ENCODE measurements at places on chromosomes 16 and 17.

- peak; percentile 48 for DNase-seq
Measured at GRCh38 chr16:58494981-58495520, 4.9 kb upstream of the NDRG4 start.

DNA sequence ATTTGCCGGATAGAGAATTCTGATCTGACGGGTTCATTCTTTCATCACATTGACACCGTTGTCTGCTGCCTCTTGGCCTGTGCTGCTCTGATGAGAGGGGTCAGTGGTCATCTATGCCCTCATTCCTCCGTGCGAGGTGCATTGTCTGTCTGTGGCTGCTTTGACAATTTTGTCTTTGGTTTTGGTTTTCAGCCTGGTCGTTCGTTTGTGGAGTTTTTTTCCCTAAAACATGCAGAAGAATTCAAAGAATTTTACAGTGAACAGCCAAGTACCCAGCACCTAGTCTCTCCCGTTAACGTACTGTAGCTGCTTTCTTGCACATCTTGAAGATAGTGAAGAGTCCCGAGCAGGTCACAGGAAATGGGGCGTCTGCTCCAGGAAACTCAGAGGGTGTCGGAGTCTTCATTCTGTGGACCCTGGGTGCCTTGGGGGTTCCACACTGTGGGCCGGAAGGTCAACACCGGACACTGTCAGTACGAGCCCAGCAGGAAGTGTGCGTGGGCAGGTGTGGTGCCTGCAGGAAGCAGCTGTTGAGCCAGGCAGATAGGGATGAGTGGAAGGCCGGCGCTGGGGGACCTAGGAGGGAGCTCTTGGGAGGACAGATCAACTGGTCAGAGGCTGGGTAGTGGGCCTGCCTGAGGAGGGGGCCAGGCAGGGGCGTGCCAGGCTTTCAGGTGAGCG, 28.2 kb downstream of the CRAMP1 start:
- DNase-seq = no peak

GRCh38 chr16:48225456-48225855, 18.6 kb upstream of the LONP2 start:
- no peak for DNase-seq

DNA sequence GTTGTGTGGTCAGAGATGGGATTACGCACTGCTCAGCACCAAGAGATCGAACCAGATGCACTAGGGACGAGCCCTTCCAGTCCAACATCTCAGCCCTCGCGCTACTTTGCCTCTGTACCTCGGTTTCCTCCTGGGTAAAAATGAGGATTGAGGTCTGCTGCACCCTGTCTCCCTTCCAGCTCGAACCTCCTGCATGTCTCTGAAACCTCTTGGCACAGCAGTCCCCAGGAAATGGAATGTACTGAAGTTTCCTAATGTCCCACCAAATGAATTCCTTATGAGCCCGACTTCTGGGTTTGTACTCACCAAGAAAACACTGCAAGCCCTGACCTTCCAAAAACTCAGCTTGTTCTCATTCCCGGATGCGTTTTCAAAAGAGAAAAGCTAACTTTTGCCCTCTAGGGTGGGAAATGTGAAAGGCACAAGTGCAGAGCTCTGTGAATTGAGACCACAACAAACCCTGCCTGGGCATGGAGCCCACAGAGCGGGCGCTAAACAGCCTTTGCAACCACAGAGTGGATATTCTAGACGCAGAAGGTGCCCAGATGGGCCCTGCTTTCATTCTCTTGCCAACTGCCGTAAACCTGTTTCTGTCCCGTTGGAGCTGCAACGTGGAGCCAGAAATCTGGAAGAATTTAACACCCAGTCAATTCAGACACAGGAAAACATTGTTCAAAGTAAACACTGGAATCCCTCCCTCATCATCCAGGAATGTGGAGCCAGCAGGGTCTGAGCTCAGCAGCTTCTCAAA, 10.3 kb downstream of the CDRT4 start:
- no peak for DNase-seq

GRCh38 chr16:89168381-89169189, 3.0 kb upstream of the CDH15 start:
- DNase-seq = no peak

DNA sequence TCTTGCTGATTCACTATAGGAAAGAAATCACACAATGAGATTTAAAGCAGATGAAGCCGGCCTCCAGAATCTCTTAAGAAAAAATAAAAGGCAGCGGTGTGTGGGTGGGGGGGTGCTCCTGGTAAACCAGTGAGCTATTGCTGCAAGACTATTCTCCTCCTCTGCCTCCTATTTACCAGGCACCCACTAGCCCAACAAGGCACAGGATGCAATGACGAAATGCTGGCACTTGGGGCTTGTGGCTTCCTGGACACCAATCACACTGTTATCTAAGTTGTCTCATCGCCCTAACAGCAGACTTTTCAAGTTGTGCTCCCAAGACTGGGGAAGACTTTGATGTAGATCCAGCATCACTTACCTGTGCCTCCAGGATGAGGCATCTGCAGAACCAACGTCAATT, 50.2 kb upstream of the NDRG4 start:
- no peak for DNase-seq
